Fibroblast of the conjunctiva (primary cell): ENCODE measurements at places on chromosomes 2 and 18.
A peak's percentile ranks its signal among the peaks of the same experiment; 100 is the strongest.

GRCh38 chr2:3768960-3769765, 65.8 kb downstream of the DCDC2C start:
- no peak for DNase-seq

DNA sequence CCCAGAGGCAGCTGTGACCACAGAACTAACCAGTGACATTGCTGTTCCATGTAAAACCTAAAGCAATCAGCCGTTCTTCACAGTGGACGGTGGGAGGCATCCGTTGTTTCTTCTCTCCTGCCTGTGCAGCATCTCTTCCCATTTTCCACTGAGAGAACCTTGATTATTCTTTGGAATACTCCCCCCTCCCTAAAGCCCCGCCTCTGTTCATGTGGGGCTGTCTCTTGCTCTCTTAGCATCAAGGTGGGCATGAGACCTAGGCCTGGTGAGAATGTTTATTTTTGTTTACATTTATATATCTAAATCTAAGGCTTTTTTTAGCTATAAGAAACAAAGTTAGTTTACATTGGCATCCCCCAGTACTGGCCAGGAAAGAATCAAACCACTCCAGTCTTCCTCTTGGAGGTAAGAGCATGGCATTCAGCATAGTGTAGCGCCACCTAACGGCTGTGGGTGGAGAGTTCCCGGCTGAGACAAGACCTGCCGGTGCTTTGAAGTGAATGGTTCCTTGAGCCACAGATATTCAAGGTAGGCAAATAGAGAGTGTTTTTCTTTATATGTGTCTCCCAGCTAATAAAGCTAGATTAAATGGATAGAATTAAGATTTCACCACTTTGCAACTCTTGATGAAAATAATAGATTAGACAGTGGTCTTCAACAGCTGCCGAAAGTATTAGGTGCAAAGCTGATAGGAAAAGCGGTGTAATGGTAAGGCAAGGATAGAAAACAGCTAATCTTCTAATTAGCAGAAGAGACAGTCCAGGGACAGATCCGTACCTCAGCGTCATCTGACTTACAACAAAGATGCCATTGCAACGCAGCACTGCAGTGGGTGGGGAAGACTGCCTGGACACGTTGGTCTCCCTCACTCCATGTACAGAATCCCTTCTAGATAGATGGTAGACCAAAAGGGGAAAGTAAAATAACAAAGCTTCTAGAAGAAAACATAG, 219.6 kb upstream of the RAB12 start:
- peak; percentile 76 for DNase-seq

DNA sequence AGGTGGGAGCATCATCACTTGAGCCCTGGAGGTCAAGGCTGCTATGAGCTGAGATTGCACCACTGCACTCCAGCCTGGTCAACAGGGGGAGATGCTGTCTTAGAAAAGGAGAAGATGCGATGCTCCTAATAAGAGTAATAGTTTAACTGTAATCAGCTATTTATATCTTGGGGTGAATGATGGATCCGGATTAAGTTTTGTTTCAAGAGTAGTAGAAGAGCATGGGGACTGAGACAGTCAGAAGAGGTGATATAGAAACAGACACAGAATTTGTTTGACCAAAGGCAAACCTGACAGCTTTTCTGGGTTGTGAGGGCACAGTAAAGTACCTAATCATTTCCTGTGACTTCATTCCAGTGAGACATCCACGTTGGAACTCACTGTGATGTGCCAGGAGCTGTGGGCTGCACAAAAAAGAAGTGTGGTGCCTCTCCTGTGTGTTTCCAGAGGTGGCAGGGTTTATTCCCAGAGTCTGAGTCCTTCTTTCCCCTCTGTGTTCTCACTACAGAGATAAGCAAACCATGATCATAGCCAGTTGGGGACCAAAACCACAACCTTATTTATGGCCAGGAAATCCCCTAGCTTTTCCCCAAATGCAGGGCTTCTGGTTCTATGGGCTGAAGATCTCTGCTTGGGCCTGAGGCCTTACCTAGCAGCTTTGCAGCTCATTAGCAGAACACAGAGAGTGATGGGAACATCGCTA, 113.7 kb downstream of the XRCC5 start:
- no peak for DNase-seq

GRCh38 chr2:70596739-70597138, 43.1 kb upstream of the TGFA start:
- DNase-seq, result no peak

- no peak for DNase-seq
Measured at GRCh38 chr2:205808486-205809121, 126.3 kb downstream of the NRP2 start.

DNA sequence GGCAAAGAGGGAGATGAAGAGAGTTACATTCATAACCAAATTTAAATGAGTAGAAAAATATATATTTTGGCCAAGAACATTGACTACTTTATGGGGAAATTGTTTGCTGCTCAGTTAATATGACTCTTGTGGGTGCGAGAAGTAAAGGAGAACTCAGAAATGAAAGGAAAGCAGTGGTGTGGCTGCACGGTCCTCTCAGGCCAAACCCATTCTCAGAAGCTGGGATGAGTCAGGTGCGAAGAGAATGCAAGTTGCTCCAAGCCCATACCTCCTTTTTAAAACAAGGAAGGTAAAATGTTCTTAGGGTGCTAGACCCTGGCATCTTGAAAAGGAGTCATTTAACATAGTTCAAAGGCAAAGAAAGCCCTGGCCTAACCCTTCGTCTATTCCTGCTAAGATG, 258.6 kb downstream of the RAD51AP2 start:
- DNase-seq, result no peak

GRCh38 chr2:207725873-207726578, 14.6 kb downstream of the CCNYL1 start:
- DNase-seq, result no peak

DNA sequence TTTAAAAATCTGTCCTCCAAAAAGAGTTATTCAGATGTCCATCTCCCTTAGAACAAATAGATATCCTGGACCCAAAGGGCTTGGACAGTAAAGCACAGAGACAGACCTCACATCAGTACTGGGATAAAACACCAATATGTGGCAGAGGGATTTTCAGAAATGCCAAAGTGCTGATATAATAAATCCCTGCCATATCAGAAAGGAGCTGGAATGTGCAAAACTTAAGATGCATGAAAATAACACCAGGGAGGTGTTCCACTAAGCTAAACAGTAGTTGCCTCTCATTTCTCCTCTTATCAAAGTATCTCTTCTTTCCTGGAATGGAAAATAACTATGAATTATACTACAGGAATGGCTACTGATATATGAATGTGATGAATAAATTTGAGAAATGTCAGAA, 13.2 kb downstream of the USP40 start:
- DNase-seq, result no peak

DNA sequence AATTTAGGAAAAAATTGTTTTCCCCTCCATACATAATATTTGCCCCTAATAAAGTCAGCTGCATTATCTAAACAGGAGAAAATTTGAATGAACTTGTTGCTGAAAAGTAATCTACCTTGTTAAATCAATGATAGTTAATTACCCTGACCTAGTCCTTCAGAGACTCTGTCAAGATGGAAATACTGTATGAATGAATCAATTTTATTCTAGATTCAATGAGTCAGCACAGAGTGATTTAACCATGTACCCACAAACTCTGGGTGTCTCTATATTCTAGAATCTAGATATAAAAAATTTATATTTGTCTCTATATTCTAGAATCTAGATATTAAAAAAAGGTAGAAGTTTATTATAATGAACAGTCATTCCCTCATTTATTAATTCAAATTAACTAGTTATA, 36.2 kb downstream of the NDUFAF7 start:
- no peak for DNase-seq

- DNase-seq, result no peak
Measured at GRCh38 chr18:76679945-76680344, 142.4 kb upstream of the ZNF236 start.

- no peak for DNase-seq
Measured at GRCh38 chr2:105571445-105571987, 172.7 kb upstream of the FHL2 start.

DNA sequence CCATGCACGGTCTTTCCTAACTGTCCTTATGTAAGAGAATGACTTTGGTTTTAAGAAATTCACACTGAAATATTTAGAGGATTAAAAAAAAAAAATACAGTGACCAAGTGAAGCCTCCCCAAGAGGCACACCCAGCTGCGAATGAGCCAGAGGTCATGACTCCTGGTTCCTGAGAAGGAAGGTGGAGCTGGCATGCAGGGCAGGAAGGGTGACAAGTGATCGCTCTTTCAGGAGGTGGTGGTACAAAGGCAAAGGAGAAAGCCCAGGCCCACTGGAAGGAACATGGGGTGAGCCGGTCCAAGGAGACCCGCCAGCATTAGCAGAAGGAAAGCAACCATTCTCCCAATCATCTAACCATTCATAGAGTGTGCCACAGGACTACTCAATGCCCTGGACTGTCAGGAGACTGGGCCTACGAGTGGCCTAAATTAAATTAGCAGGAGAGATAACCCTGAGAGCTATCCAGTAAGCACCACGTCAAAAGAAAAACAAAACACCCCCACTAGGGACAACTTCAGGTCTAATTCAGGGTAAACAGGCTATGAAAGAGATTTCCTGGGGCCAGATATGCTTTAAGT, 7.8 kb downstream of the INO80C start:
- DNase-seq, result no peak

DNA sequence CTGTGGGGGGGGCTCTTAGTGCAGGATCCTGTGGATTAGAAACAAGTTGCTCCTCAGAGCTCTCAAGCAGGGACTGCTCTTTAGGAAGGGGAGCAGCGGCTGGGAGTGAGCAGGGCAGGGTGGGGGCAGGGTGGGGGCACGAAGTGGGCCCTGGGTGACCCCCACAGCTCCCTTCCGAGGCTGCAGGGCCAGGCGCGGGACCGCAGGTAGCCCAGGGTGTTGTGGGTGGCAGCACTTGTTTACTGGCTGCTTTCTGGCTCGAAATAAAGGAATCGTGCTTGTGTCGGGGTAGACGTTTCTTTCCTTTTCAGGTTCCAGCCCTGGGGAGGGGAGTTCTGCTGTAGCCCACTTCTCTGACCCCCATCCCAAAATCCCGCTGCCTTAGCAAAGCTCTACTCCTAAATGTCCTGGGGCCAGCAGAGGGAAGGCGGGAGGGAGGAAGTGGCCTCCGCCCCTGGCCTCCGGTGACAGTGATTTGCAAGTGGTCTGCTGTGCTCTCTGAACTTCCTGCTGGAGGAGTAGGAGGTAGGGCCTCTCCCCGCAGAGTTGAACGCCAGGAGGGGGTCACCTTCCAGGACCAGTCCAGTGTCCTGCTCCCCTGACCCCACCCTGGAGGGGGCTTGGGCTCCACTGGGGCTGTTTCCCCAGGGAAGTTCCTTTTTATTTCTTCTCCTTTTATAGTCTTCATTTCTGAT, 8.3 kb downstream of the NEU4 start:
- no peak for DNase-seq

GRCh38 chr2:112149866-112150435, 11.8 kb downstream of the FBLN7 start:
- no peak for DNase-seq

- DNase-seq, result no peak
Measured at GRCh38 chr2:152486737-152487400, 151.9 kb downstream of the FMNL2 start.

- no peak for DNase-seq
Measured at GRCh38 chr18:64233851-64234250, 85.0 kb upstream of the LINC00305 start.

DNA sequence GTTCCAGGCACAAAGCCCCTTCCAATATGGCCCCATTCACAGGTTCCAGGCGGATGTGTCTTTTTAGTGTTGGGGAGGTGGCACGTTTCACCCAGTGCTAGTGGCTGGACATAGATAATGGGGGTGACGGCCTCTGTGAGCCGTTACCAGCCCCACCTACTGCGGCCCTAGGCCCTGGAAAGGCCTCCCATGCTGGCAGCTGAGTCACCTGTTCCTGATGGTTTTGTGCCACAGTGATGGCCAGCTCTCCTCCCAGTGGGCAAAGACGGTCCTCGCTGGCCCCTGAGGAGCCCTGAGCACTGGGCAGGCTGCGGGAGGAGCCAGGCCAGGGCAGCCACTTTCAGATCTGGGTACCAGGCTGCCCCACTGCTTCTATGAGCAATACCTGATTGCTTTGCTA, 40.0 kb upstream of the GPC1 start:
- no peak for DNase-seq

DNA sequence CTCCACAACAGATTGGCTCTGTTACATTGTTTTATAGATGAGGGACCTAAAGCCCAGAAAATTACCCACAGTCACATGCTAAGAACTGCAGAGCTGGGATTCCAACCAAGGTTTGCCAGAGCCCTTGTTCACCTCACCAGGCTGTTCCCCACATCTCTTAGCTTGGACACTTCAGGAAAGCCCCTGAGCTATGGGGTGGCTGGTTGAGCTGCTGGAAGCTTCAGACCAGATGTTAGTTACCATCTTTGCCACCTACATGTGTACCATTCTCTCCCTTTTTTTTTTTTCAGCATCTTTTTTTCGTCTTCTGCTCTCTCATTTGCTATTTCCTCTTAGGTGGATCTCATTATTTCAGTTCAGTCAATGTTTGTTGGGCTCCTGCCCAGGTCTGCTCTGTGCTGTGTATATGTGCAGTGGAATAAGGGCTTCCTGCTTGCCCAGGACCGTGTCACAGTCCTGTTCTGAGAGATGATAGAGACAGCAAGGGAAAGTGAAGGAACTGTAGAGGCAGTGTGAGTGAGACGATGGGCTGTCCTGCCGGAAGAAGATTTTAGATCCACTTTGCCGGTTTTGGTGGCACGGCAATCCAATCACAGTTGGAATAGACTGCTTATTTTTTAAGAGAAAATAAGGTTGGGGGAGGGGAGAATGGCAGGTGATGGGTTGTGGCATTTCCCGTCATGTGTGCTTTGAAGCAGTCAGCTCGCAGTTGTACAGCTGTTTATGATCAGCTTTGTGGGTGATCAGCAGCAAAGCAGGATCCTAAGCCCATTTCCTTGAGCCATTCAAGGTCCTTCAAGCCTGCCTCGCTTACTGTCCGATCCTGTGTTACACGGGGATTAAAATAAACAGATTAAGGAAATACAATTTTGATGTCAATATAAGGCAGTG, 152.6 kb downstream of the RTN4 start:
- no peak for DNase-seq

- no peak for DNase-seq
Measured at GRCh38 chr2:240250150-240250984, 109.9 kb upstream of the OTOS start.

DNA sequence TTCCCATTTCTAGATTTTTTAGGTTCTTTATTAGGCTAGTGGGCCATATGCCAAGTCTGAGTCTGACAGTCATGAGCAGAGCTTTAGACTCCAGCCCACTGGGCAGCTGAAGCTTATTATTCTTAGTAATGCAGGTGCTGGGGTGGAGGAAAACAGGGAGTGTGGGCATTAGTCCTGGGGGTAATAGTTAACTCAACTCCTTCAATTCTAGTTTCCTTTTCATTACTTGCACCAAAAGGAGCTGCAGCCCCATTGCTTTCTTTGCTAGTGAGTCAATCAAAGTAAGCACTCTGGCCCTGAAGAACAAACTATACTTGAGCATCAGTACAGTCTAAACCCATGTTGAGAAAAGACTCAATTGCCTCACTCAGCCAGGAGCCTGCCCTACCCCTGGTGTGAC, 35.5 kb downstream of the ICOS start:
- DNase-seq, result no peak

GRCh38 chr2:62854600-62855514, 149.3 kb downstream of the EHBP1 start:
- no peak for DNase-seq
